ENCODE measurements at places on chromosomes 6 and 20.

- no peak for DNase-seq
These were observed 15.7 kb upstream of the TMEM217 start for GRCh38 chr6:37273690-37274089.

GRCh38 chr6:3520281-3521230, 63.7 kb upstream of the SLC22A23 start:
- no peak for DNase-seq

GRCh38 chr6:134634966-134635365, 314.9 kb downstream of the ALDH8A1 start:
- DNase-seq: peak; percentile 9

- no peak for DNase-seq
These were observed 765.0 kb downstream of the HDGFL1 start for GRCh38 chr6:23334360-23334759.

DNA sequence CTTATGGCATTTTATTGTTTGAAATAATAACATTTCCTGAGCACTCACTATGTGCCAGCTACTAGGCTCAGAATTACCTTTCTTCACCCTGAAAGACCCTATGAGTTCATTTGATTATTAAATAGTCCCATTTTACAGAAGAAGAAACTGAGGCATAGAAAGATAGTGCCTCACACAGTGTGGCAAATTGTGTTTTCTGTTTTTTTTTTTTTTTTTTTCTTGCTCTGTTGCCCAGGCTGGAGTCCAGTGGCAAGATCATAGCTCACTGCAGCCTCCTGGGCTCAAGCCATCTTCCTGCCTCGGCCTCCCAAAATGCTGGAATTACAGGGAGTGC, 59.7 kb upstream of the PTPN1 start:
- DNase-seq: no peak

GRCh38 chr6:142900227-142900971, 44.6 kb downstream of the HIVEP2 start:
- DNase-seq: no peak

DNA sequence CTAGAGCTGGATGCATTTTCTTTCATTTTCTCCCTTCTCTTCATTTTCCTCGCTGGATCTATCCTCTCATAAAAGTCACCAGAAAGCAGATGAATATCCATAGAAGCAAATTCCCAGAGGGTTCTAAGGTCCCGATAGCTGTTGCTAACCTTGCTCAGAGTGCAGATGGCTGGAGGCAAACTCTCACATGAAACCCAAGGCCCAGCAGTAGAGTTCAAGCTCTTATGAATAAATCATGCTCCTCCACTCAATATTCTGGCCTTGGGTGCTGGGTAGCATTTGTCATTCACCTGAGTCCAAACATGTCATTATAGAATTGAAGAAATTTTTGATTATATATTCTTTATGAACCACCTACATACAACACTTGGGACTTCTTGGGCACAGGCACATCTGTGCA, 539.7 kb upstream of the MARCKS start:
- no peak for DNase-seq

DNA sequence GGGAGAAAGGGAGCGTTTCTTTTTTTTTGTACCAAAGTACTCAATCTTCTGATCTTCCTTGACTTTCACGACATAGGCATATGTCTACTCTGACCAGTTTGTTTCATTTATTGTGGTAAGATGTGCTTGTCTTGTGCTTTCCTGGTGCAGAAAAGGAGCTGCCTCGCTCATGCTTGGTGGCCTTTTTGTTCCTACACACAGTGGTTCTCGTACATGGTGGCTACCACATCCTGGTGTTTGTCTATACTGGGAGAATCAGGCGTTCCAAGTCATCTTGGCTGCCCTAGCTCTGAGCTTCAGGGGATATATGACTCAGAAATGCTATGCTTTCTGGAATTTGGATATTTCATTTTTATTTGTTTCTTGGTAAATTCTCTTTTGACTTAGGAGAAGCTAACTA, 31.8 kb downstream of the MYB start:
- no peak for DNase-seq

GRCh38 chr6:75334266-75335040, 49.9 kb upstream of the TMEM30A start:
- no peak for DNase-seq

DNA sequence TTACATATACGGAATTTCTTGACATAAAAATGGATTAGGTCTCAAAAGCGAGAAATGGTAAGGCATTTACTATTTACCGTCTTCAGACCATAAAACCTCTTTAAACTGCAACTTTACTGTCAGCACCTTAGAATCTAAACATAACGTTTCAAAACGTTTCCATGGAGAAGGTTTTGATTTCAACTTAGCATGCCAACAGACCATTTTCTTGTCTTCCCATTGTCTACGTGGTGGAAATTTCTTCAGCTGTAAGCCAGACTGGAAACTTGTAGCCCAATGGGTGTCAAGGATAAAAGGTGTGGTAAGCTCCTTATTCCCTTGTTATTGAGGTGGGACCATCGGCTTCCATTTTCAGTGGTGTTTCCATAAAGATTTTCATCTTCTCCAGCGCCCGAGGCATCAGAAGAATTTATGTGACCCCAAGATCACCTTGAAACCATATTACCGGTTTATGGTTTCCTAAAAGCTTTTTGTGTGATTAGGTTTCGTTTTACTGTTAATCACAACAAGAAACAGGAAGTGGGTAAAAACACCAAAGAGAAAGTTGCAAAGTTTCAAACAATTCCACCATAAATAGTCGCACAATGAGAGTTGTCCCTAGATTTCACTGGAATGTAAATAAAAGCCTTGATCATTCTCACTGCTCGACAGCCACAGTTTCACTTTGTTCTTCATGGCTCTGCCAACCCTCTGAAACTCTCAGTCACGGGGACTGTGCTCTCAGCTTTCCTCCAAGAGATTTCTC, 63.0 kb upstream of the CD2AP start:
- peak; percentile 37 for DNase-seq

- peak; percentile 86 for DNase-seq
These were observed 90.0 kb upstream of the IFNGR1 start for GRCh38 chr6:137309078-137309762.

DNA sequence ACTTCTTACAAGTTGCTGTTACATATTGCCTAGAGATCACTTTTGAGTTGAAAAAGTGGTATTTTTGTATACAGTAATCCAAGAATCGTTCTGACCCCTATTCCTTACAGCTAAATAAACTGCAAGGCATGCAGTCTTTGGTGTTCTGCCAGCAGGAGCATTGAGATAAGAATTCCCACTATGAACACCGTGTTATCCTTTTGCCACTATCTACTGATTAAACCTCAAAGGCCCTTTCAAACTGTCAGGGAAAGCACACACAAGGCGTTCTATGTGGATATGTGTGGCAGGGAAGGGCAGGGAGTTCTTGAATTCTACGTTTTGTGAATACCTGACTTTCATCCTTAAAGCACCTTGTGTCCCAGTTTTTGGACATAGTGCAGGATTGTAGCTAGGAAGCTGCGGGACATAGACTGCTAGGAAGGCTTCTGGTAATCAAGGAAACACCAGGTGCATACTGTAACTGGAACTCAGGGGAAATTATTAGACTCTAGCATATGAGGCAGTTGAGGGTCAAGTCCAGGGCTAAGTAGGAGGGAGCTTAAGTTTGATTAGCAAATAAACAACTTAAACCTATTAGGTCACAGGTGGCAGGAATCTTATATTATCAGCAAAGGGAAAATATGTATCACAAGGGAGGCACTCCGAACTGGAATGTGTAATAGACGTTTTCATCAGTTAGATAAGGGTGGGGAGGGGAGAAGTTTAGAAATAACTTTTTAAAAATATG, 506.6 kb downstream of the RNF144B start:
- no peak for DNase-seq

GRCh38 chr6:137761072-137761471, 106.0 kb upstream of the TNFAIP3 start:
- no peak for DNase-seq

DNA sequence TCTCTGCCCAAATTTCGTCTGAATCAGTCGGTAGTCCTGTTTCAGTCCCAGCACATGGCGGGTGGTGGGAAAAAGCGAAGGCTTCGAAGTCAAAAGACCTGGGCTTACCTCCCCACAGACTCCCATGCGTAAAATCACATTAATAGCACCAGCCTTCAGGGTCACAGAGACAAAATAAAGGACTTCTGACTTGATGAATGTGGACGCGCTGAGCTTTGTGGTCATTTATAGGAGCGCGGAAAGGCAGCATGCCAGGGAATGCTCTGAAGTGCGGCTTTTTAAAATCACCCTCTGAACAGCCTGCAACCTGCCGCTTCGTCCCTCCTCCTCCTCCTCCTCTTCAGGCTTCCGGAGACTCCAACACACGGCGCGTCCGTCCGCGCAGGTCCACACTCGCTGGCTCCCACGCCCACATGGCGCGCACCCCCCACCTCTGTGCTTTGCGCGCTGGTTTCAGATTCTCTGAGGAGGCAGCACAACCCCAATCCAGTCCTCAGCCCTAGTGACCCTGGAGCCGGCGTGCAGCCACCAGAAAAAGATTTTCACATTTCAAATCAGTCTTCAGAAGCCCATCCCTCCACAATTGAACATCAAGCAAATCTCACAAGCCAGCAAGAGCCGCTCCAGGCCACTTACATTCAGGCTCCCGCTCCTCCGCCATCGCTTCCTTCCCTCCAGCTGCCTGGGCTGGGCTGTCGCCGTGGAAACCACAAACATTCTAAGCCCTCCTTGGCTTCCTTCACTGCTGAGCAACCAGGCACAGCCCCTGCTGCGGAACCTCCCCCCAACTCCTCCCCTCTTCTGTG, at the start of gene C6orf118:
Gene C6orf118, minus strand, starts transcription at position 680 of the 806 bp plus-strand sequence. Its CDS starts 19 bp downstream, at position 661.
- peak; percentile 71 for DNase-seq

GRCh38 chr20:10550204-10551118, 115.4 kb downstream of the SLX4IP start:
- DNase-seq: no peak

DNA sequence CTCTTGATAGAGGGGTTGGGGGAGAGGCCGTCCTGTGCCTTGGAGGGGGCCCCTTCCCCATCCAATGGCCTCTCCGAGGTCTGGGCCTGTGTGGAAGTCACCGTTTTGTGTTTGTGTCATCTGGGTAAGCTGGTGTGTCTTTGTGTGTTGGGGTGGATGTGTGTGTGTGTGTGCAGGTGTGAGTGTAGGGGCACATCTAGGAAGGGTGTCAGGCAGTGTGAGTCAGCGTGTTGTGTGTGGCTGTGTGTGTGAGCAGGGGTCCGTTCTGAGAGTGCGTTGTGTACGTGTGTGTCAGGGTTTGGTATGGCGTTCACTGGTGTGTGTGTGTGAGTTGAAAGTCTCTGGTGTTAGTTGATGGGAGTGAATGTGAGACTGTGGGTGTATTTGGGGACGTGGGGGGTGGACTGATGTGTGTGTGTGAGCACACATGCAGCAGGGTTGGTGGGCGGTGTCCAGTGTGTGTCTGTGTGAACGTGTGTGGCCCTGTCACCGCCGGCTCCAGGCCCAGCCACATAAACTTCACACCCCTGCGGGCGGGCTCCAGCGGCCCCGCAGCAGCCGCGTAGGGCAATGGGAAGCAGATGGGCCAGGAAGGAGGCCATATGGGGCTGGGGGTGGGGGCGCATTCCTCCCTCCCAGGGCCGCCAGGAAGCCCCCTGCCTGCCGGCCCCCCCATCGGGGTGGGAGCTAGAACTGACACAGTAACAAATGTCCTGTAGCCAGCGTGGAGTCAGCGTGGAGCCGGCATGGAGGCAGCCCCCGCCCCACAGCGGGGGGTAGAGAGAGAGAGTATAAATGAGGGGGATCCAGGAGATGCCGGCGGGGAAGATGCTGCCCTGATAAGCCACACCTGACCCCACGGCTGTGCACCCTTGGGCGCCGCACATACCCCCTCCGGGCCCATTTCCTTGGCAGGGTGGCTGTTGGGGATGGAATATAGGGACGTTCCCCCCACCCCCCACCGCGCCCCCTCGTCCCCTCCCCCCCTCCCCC, 32.1 kb downstream of the SNAI1 start:
- DNase-seq: no peak

- no peak for DNase-seq
These were observed 25.0 kb downstream of the FBXO5 start for GRCh38 chr6:152957796-152958195.

DNA sequence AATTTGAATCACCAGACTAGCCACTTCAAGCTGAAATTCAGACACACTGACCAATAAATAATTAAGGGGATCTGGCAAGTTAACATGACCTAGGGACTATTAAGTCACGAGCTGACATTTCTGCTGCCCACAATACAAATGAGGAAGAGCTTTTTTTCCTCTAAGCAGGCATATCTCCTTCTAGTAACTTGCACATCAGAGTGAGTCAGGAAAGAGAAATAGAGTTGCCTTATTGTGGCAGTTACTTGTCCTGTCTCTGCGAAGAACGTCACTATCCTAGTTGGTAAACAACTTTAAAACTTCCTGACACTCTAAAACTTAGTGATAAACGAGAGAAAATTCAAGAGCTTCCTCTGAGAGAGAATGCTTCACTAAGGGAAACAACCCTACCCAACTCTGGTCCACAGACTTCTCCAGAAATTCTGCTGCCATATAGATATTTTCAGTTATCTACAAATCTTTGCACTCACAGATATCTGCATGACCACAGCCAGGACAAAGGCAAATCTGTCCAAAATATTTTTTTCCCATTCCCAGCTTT, 4.2 kb downstream of the PLA2G7 start:
- DNase-seq: peak; percentile 52

GRCh38 chr6:143561105-143561704, 49.7 kb upstream of the FUCA2 start:
- DNase-seq: no peak

- no peak for DNase-seq
These were observed 33.1 kb upstream of the KCNB1 start for GRCh38 chr20:49515586-49515985.

DNA sequence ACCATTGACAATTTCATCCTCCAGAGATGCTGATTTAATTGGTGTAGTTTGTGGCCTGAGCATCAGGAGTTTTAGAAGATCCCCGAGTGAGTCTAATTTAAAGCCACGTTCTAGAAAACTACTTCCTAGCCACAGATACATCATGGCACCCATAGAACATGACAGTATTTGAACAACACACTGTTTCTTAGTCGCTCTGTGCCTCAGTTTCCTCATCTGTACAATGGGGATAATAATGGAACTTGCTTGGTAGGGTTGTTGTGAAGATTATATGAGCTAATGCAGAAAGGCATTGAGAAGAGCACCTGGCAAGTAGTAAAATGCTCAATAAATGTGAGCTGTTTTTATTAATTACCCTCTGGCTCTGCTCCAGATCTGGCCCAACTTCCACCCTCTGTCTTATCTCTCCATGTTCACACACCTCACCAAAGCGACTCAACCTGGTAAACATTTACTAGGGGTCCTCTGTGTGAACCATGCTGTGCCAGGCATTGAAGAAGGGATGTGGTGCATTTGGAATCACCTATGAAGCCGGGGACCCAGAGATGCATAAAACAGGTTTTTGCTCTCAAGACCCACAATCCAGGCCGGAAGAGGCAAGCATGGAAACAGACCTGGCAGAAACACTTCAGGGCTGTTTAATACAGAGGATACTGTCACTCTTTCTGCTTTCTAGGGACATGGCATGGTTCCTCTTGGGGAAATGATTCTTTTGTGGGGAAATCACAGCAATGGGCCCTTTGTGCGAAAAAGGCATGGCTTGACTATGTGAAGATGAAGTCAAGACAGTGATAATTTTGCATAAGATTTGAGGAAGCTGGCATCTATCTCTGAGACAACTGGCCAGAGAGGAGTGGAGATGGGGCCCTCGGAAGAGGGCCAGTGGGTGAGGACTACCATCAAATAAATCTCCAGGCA, 16.2 kb upstream of the MRPS18A start:
- no peak for DNase-seq

GRCh38 chr20:45113865-45114264, 1.1 kb downstream of the WFDC5 start:
- no peak for DNase-seq

All from Kasumi-1 (cell line).